Stimulated activated naive B cell treated with anti-CD40 and anti-IgM and Interleukin-4, amounts not matched to agents 10 μg/mL and 1 μg/mL and 100 μg/mL, for 72 hours (primary cell): ENCODE measurements at places on chromosomes 3 and 15.

- no peak for DNase-seq
Measured at GRCh38 chr3:151795276-151795675, 18.6 kb upstream of the AADAC start.

DNA sequence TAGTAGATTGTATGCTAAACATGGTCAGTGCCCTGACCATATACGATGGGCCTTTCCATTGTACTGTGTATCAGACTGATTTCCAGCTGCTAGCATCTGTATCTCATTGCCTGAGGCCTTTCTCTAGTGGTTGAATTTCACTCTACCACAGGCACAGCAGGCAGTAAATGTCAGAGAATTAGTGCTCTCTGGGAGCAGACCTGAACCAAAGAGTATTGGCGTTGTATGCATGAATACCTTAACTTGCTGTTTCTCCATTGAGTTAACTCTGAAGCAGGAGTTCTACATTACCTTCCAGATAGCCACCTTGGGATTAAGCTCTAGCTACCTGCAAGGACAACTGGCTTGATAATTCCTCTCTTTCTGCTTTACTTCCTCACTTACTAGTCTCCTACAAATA lies 439.2 kb upstream of the EPHA3 start:
- no peak for DNase-seq

- no peak for DNase-seq
Measured at GRCh38 chr3:47434849-47435248, 40.9 kb downstream of the SCAP start.

GRCh38 chr3:108183181-108183580 lies 39.0 kb downstream of the IFT57 start:
- DNase-seq: no peak

GRCh38 chr3:133890037-133890436 lies 5.6 kb downstream of the RAB6B start:
- no peak for DNase-seq
